ENCODE measurements at places on chromosomes 4 and X. TPM values are rescaled to one million over a fixed set of nuclear protein-coding genes. Genes with fewer than 3 reads are reported as not detected.

- no peak for DNase-seq
- no peaks in the 10 kb centered on the region for H3K27me3 ChIP-seq
Observed at GRCh38 chr4:114078636-114079035, 99.2 kb upstream of the ARSJ start.

DNA sequence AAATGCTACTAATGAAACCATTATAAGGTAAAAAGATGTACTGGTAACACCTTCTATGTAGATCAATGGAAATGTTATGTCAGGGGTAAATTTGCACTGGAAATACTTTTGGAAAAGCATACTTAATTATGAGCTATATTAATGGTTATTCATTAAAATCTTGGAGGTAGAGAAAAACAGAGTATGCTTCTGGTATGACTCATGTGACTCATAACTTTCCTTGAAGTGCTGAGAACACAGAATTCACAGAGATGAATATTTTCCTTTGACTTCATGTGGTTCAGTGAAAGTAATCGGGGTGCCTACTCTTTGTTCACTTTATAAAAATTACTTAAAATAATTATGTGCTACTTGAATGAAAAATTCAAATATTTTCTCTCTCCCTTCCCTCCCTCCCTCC is 254.2 kb downstream of the KCTD8 start:
- H3K27me3 ChIP-seq = no peaks in the 10 kb centered on the region
- DNase-seq = no peak
- no peak overlapping the region for H3K4me3 ChIP-seq
- H3K4me1 ChIP-seq = no peaks in the 10 kb centered on the region
- no peaks in the 10 kb centered on the region for H3K36me3 ChIP-seq

GRCh38 chr4:147780137-147780777 is 48.4 kb downstream of the ARHGAP10 start:
- no peak overlapping the region for H3K27ac ChIP-seq
- DNase-seq = no peak
- no peak overlapping the region for H3K4me3 ChIP-seq
- H3K36me3 ChIP-seq = no peaks in the 10 kb centered on the region
- no peaks in the 10 kb centered on the region for H3K4me1 ChIP-seq

DNA sequence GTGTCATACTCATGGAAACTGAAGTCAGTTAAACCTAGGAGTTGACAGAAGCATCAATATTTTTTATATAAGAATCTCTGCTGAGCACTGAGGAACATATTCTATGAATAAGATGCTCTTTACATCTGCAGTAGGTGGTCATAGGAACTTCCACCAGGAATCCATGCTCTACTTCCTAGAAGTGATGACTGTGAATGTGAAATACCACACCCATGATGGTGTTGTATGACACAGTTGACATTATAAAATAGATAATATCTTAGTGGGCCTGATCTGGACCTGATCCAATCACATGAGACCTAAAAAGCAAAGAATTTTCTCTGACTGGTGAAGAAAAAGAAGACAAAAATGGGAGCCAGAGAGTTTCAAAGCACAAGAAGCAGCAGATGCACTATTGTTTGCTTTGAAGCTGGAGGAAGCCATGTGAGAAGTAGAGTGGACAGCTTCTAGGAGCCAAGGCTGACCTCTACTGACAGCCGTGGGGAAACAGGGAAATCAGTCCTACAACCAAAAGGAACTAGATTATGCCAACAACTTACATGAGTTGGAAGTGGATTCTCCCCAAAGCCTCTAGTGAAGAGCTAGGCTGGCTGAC is 68.6 kb upstream of the HS3ST1 start:
- no peak for DNase-seq
- no peak overlapping the region for H3K27ac ChIP-seq
- H3K36me3 ChIP-seq = no peaks in the 10 kb centered on the region
- no peaks in the 10 kb centered on the region for H3K4me1 ChIP-seq

- H3K27ac ChIP-seq = no peak overlapping the region
- H3K4me1 ChIP-seq = no peaks in the 10 kb centered on the region
- peaks cover 5% of the 10 kb centered on the region for H3K27me3 ChIP-seq
- peaks cover under 1% of the 10 kb centered on the region for H3K36me3 ChIP-seq
- DNase-seq = no peak
Observed at GRCh38 chr4:48493452-48494100, 3.5 kb downstream of the ZAR1 start.

GRCh38 chr4:128528793-128529553 is 241.4 kb upstream of the PGRMC2 start:
- H3K27ac ChIP-seq = no peak overlapping the region
- no peaks in the 10 kb centered on the region for H3K36me3 ChIP-seq
- peaks cover 3% of the 10 kb centered on the region for H3K4me1 ChIP-seq

- DNase-seq = no peak
- H3K36me3 ChIP-seq = no peaks in the 10 kb centered on the region
- H3K27me3 ChIP-seq = no peaks in the 10 kb centered on the region
- H3K4me1 ChIP-seq = no peaks in the 10 kb centered on the region
Observed at GRCh38 chrX:154603438-154604430, 15.3 kb downstream of the CTAG1B start.

GRCh38 chr4:99572527-99573240 is 1.9 kb upstream of the MTTP start:
- H3K27me3 ChIP-seq = no peaks in the 10 kb centered on the region
- no peak for DNase-seq
- peak overlapping the region; percentile 77 for H3K27ac ChIP-seq
- peak overlapping the region; percentile 6 for H3K4me3 ChIP-seq

The GJB1 gene
- 160 TPM for total RNA-seq

The ARSJ gene
- total RNA-seq = 3.0 TPM

The ADGRL3 gene
- 0.11 TPM for total RNA-seq

The GSX2 gene
- total RNA-seq = not detected

Measured in right lobe of liver (tissue), 6 donors.